Activated CD4-positive, alpha-beta T cell treated with anti-CD3 and anti-CD28 coated beads, Interleukin-2, amount 50 U/mL, for 24 hours (primary cell): ENCODE measurements at places on chromosomes 11 and 22.

GRCh38 chr11:113505046-113505445 is 29.8 kb upstream of the DRD2 start:
- DNase-seq = no peak

- no peak for DNase-seq
These were observed 21.2 kb upstream of the PSMA1 start for GRCh38 chr11:14541192-14541947.

GRCh38 chr22:39470451-39471291 is 13.9 kb downstream of the MGAT3 start:
- no peak for DNase-seq

DNA sequence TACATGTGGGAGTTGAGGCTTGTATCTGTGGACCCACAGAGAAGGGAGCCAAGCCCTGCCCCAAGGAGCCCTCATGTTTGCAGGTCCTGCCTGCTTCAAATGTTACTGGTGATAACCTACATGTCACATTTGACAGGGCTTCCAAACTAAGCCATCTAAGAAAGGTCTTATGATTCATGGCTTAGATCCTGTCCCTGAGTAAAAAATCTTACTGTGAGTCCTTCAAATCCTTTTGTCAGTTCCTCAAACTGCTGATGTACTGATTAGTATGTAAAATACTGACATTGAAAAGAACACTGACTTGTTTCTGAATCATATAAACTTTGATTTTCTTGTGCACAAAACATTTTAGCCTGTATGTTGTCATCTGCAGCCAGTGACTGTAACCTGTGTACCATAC is 1.0 kb upstream of the PANX1 start:
- no peak for DNase-seq

- no peak for DNase-seq
These were observed 573.9 kb upstream of the CADM1 start for GRCh38 chr11:116078101-116078591.

- DNase-seq = no peak
These were observed 13.2 kb upstream of the SHANK2 start for GRCh38 chr11:71265559-71266092.

DNA sequence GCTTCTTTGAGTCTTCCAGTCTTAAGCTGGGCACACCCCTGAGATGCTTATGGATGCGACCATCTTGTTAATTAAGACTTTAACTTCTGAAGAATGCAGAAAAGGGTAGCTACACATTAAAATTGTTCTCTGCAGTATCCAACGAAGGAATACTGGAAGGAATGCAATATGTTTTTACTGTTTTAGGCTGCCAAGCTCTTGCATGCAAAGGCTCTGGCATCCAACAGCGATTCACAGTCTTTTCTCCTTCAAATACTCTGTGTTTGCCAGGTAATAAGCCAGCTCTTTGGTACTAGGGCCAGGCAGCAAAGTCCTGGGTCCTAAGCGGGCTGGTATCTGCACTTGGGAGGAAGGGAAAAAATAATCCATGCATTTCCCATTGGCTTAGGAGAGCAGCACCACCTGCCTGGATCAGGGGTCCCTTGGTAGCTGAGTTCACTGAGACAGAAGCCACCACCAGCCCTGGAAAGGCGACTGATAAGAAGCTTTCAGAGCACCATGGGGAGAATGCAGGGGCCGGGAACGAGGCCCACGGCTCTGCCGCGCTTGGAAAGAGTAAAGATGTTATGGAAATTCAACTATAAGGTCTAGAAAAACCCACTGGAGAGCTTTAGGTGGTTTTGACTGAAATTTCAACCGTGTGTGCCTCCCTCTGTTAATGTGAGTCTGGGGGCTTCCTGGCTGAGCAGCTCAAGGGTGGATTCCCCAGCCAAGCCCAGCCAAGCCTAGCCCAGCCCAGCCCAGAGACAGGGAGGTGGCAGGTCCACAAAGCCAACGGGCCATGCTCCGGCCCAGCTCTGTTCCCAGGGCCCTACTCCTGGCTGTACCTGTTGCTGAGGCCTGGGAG is 67.0 kb upstream of the CCND1 start:
- no peak for DNase-seq

DNA sequence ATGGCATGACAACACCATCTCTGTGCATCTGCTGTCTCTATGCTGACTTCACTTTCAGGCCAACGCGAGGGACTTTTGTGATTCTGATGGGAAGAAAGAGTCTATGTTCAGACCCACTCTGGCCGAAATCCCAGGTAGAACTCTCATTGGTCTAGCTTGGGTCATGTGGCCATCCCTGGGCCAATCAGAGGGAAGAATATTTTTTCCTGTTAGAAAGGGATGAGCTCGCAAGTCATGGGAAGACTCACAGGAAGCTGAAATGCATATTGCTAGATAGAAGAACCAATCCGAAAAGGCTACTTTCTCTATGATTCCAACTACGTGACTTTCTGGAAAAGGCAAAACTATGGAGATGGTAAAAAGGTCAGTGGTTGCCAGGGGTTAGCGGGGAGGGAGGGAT is 56.0 kb upstream of the LINC01488 start:
- DNase-seq = no peak

DNA sequence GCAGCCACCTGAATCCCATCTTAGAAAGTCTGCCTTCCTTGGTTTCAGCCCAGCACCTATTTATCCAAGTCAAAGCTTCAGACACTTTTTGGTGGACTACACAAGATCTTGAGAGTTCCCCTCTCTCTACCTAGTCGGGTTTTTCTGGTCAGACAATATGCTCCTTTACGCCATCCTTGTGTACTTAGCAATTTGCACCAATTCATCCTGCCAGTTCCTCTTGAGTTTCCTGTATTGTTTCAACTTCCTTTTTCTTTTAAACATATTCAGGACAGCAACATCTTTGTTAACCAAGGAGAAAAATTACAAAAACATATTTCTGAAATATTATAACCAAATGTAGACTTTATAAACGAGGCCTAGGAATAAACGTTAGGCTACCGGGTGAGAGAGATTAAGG is 368.2 kb upstream of the CADM1 start:
- no peak for DNase-seq

DNA sequence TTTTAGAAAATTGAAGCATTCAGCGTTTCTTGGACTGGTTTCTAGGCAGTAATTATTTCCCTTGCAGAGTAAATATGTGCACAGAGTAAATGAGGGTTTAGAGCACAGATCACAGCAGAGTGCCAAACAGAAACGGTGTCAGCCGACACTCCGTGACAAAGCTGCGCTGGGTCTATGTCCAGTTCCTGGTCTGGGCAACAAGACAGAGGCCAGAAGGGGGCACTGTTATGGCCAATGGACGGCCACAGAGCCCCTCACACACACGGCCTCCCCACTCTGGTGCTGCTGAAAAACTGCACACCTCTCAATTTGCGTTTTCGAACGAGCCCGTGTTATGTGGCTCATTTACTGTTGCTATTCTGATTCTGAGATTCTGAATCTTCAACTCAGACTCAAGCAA is 180.7 kb downstream of the MPPED1 start:
- no peak for DNase-seq

GRCh38 chr11:64059339-64060140 is 23.8 kb downstream of the FLRT1 start:
- DNase-seq = no peak

GRCh38 chr22:43319661-43320486 is 23.3 kb downstream of the SCUBE1 start:
- no peak for DNase-seq

GRCh38 chr22:49803134-49803533 is 24.5 kb downstream of the BRD1 start:
- no peak for DNase-seq

- DNase-seq = no peak
These were observed 54.8 kb upstream of the PRSS23 start for GRCh38 chr11:86745571-86745970.

- no peak for DNase-seq
These were observed 19.9 kb upstream of the CTSC start for GRCh38 chr11:88357323-88358039.

- no peak for DNase-seq
These were observed 45.2 kb downstream of the MORC2 start for GRCh38 chr22:30923168-30923900.

GRCh38 chr11:46778416-46778815 is 59.4 kb downstream of the F2 start:
- no peak for DNase-seq

DNA sequence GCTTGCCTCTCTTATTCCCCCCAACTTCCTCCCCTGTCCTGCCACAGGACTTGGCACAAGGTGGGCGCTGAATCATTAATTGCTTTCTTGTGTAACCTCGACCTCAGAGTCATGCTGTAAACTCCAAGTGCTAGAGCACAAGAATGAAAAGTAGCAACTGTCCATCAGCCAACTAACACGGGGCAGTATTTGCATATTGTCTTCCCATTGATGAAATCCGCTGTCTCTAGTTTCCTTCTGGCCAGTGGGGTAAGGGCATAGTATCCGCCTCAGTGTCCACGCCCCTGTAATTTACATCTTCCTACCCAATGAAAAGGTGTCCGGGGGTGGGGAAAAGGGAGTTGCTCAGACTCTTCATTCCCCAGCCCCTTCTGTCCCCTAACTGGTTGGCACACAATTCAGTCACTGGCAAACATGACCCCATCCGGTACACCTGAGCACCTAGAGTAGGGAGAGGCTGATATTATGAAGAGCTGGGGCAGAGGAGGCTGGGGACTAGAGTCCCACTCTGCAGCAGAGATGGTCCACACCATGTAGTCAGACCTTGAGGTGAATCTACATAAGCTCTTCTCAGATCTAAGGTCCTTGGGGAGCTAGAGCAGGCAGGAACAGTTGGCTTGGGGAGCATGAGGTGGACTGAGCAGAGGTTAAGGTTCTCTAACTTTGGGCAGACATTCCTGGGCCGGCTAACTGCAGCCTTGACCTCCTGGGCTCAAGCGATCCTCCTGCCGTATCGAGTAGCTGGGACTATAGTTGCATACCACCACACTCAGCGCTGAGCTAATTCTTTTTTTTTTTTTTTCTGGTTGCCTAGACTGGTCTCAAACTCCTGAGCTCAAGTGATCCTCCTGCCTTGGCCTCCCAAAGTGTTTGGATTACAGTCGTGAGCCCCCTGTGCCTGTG is 6.8 kb upstream of the GGA1 start:
- DNase-seq = no peak

GRCh38 chr22:42367980-42368378 is 64.2 kb downstream of the NFAM1 start:
- no peak for DNase-seq

- no peak for DNase-seq
These were observed 262.2 kb downstream of the BRD1 start for GRCh38 chr22:49565516-49565855.

DNA sequence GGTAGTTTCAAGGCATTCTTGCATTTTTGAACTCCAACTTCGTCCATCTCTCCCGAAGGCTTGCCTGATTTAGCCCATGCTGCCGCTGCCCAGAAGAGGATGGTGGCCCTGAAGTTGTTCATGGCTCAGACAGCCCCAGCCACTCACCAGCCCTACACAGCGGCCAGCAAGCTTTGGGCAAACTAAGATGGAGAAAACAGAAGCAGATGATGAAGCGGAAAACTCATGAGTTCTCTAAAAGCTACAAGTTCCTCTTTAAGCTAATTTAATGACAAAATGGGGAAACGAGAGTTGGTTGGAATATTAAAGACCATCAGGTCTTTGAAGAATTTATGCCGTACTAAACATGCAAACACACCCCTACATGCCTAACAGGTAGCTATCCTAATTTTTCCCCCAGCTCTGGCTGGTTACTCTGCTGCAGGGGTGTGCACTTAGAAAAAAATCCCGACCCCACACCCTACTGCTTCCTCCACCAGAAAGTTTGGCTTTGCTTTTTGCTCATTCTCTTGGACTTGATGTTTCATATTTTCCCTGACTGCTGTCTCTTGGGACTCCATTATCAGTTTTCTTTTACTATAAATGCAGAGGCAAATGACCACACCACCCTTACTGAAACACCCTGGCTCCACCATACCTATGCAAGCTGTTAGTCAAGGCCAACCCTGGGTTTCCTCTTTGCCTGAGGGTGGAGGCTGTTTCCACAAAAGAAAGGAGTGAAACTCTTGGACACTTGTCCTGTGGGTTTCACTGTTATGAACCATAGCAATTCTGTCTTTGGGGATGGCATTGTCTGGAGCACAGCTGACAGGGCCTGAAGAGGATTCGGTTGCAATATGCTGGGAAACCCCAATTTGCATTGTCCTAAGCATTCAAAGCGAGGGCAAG is at the start of gene MPEG1:
MPEG1 (minus strand) TSS at position 184 of the 888 bp plus-strand sequence; CDS start at position 122, 62 bp downstream.
- DNase-seq = no peak

- DNase-seq = no peak
These were observed 88.9 kb downstream of the ARFGAP2 start for GRCh38 chr11:47087801-47088200.

- DNase-seq = no peak
These were observed 2.6 kb downstream of the PPP1R14B start for GRCh38 chr11:64244107-64244506.

GRCh38 chr11:116333001-116333535 is 439.7 kb downstream of the BUD13 start:
- DNase-seq = no peak

- DNase-seq = no peak
These were observed 91.3 kb upstream of the KCNQ1OT1 start for GRCh38 chr11:2791139-2791520.

GRCh38 chr11:19988598-19988997 is 171.7 kb downstream of the DBX1 start:
- no peak for DNase-seq
